ENCODE measurements at places on chromosomes 12 and 14. TPM values are rescaled to one million over a fixed set of nuclear protein-coding genes. Genes with fewer than 3 reads are reported as not detected.

The CNTN1 gene
- polyA plus RNA-seq = 18.0 TPM

The SDS gene
- not detected for polyA plus RNA-seq

DNA sequence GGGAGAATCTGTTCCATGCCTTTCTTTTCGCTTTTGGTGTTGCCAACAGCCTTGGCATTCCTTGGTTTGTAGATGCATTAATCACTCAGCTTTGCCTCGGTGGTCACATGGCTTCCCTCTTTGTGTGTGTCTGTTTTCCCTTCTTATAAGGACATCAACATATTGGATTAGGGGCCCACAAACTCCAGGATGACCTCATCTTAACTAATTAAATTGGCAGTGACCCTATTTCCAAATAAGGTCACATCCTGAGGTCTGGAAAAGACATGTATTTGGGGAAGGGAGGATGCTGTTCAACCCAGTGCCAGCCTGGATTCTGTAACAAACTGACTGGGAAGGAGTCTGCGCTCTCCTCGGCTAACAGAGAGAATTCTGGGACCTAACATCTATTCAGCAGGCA, 365.7 kb upstream of the FKBP4 start:
- no peak for DNase-seq

The CEBPE gene
- not detected for polyA plus RNA-seq

DNA sequence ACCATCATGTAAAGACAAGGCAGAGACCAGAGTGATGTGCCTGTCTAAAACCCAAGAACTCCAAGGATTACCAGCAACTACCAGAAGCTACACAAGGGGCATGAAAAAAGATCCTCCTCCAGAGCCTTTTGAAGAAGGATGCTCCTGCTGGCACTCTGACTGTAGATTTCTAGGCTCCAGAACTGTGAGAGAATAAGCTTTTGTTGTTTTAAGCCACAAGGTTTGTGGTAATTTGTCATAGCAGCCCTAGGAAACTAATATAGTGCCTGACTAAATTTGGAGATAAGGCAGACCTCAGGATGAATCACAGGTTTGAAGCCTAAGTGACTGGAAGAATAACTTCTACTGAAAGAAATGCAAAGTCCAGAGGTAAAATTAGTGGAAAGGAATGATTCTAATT, 132.9 kb downstream of the CEP83 start:
- peak; percentile 85 for DNase-seq

DNA sequence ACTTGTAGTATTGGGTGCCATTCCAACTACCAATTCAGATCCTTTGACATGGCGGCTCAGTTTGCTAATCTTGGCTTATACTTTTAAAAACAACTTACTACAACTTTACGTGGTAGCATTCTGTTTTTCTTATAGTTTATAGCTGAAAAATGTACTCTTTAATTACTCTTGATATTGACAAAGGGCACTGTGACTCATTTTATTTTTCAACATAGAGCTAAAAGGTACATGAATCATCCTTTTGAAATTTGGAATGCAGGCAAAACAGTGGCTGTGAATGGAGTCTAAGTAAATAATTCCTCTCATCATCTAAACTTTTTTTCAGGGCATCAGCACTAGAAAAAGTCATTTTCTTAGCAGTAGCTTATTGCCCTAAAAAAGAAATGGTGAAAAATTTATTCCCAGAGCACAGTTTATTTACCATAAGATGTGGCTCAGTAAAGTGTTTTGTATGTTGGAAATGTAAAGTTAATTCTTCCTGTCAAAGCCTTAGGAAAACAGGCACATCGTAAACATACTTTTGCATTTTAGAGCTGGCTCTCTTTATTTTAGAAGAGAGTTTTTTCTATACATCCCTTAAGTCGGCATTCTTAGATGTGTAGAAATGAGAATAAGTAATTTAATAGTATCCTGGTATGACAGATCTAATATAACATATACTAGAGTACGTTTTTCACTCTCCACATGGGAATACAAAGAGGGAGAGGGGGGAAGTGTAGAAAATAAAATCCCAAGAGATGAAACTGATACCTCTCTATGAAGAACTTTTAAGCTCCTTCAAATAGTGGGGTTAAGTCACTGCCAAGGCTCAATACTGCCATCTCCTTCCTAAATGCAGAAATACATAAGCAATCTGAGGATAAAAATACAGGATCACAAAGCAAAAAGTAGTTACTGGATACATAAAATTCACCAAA, 55.2 kb downstream of the SLC25A21 start:
- peak; percentile 68 for DNase-seq

GRCh38 chr14:100684154-100684553, 42.5 kb upstream of the DLK1 start:
- DNase-seq = no peak

- DNase-seq = no peak
These were observed 111.4 kb upstream of the TMEM132C start for GRCh38 chr12:128155571-128155970.

Data from mammary epithelial cell (primary cell).